ENCODE measurements at places on chromosomes 7 and 10.

GRCh38 chr7:7698930-7699329 lies 19.5 kb downstream of the RPA3 start:
- no peak for DNase-seq

- DNase-seq = no peak
Observed at GRCh38 chr10:88555190-88555908, 27.8 kb downstream of the RNLS start.

DNA sequence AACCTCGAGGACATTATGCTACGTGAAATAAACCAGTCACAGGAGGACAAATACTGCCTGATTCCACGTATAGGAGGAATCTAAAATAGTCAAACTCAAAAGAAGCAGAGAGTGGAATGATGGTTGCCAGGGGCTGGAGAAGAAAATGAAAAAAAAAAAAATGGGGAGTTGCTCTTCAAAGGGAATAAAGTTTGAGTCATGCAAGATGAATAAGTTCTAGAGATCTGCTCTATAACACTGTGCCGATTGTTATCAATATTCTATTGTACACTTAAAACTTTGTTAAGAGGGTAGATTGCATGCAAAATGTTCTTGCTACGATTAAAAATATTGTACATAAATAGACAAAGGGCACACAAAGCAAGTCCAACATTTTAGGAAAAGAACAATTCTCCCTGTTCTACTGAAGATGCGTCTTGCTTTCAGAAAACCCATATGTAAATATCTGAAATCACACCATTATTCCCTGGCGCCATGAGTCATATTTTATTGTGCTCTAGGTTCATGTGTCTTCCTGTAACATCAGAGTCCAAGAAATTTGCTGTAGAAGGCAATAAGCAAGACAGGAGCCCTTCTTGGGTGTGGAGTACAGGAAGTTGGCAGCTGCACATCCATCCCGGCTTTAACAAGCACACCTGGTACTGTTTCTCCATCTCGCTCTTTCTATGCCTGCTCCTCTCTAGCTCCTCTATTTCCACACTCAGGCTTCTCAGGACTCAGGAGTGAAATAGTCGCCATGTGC lies 145.9 kb downstream of the GFRA1 start:
- DNase-seq = no peak

DNA sequence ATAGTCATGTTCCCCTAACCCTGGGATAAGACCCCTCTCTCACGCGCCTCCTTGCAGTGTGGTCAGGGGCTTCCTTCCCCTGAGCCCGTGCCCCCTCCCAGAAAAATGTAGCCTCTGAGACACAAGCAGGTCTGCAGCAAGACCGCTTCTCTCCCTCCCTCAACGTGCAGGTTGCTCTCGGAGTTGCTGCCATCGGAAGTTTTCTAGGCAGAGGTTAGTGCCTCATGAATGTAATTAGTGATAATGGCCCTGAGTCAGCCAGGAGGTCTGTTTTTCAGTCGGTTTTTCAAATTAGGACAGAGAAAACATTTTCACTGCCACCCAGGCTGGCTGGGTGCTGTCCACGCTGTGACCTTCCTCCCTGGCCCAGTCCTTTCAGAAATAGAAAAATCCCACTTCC lies 43.2 kb upstream of the PRLHR start:
- DNase-seq = no peak

All from gastrocnemius medialis (tissue), 4 donors.